ENCODE measurements at places on chromosomes 13 and 19. TPM values are rescaled to one million over a fixed set of nuclear protein-coding genes. Genes with fewer than 3 reads are reported as not detected.

Gene SLC27A5
- total RNA-seq: 1.6 TPM

Gene LGALS14
- total RNA-seq: not detected

Gene PIH1D1
- total RNA-seq: 76.6 TPM

Gene PSG7
- total RNA-seq: not detected

Gene SIGLEC7
- 2.5 TPM for total RNA-seq

Gene PHLDB3
- 13.2 TPM for total RNA-seq

Gene PSG2
- not detected for total RNA-seq

Gene ZNF229
- total RNA-seq: 1.4 TPM

Gene PODNL1
- total RNA-seq: 1.7 TPM

Gene LILRB1
- 4.9 TPM for total RNA-seq
